ENCODE measurements at places on chromosomes 1 and 21. TPM values are rescaled to one million over a fixed set of nuclear protein-coding genes. Genes with fewer than 3 reads are reported as not detected.

CELA3B gene
- polyA plus RNA-seq = 0.09 TPM

RGS18 gene
- 0.26 TPM for polyA plus RNA-seq

DNA sequence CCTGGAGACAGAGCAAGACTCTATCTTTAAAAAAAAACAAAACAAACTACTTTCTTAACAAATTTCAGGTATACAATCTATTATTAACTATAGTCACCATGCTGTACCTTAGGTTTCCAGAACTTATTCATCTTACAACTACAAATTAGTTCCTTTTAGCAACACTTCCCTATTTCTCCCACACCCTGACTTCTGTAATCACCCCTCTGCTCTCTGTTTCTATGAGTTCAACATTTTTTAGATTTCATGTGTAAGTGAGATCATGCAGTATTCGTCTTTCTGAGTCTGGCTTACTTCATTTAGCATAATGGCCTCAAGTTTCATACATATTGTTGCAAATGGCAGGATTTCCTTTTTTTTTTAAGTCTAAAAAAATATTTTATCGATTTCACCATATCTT is 77.9 kb upstream of the LPGAT1 start:
- H3K4me1 ChIP-seq = no peaks in the 10 kb centered on the region
- H3K4me3 ChIP-seq = no peak overlapping the region
- H3K27ac ChIP-seq = no peak overlapping the region

DNA sequence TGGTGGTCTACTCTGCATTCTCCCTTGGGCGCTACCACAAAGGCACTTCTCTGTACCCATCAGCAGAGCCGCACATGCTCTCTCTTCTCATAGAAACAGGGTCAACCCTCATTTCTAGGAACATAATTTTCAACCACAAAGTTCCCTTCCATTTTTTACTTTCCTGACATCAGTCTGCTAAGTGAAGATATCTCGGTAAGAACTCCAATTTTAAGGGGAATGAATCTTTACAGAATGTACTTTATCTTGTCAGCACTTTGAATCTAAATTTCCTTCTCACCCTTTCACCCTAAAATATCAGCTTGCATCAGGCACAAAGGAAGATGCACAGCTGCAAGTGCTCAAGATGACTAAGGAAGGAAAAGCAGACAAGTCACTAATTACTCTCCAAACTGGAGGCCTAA is 545.9 kb downstream of the SMYD3 start:
- no peak for DNase-seq
- no peaks in the 10 kb centered on the region for H3K27me3 ChIP-seq
- H3K4me1 ChIP-seq = no peaks in the 10 kb centered on the region
- H3K4me3 ChIP-seq = no peak overlapping the region

DNA sequence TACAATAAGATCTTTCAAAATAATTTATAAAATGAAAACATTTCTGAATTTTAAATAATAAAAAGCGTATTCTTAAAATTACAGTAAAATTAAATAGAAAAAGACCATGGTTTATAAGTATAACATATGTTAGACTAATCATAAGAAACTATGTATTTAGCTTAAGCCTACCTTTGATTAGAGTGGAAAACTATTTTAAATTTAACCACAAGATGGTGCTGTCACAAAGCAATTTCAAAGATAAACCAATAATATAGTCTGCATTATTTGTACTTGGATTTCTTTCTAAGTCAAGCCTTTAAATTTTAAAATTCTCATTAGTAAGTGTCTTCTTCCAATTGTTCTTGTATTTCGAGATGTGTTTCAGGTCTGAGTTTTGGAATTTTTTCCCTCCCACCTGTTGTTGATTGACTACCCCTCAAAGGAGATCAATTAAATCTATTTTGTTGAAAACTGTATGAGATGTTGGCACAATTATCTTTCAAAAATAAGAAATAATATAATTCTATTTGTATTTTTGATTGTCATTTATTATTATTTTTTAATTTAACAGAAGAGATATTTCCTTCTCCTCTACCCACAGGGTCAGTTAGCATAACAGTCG is 459.8 kb downstream of the KCNT2 start:
- no peak overlapping the region for H3K4me3 ChIP-seq
- no peaks in the 10 kb centered on the region for H3K27me3 ChIP-seq
- no peaks in the 10 kb centered on the region for H3K4me1 ChIP-seq
- no peaks in the 10 kb centered on the region for H3K36me3 ChIP-seq

RORC gene
- 62.9 TPM for polyA plus RNA-seq

GRCh38 chr1:94094469-94095111 is 26.4 kb downstream of the ABCA4 start:
- H3K36me3 ChIP-seq = no peaks in the 10 kb centered on the region
- peak overlapping the region; percentile 68 for H3K27ac ChIP-seq
- peaks cover 38% of the 10 kb centered on the region for H3K4me1 ChIP-seq
- H3K27me3 ChIP-seq = no peaks in the 10 kb centered on the region
- peak; percentile 54 for DNase-seq

DNA sequence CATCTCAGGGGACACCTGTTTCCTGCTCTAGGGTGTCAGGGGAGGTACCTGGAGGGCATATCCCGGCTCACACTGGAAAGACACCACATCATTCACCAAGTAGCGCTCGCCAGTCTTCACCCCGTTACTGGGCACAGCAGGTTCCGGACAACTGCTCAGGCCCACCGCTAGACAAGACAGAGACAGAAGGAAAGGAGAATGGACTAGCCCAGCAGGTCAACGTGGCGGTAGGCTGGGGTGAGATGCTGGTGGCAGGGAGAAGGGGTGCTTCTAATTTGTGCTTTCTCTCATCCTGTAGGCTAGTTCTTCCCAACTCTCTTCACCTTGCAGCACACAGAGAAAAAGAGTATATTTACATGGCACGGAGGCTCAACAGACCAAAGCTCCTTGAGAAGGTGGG is 145.0 kb downstream of the ZSCAN20 start:
- H3K36me3 ChIP-seq = no peaks in the 10 kb centered on the region
- no peaks in the 10 kb centered on the region for H3K27me3 ChIP-seq
- no peak overlapping the region for H3K4me3 ChIP-seq
- H3K27ac ChIP-seq = no peak overlapping the region

TMEM51 gene
- 0.99 TPM for polyA plus RNA-seq

GRCh38 chr1:169081503-169082123 is 24.9 kb upstream of the ATP1B1 start:
- H3K4me3 ChIP-seq = no peak overlapping the region
- no peak overlapping the region for H3K27ac ChIP-seq
- no peaks in the 10 kb centered on the region for H3K36me3 ChIP-seq
- H3K4me1 ChIP-seq = no peaks in the 10 kb centered on the region
- H3K27me3 ChIP-seq = no peaks in the 10 kb centered on the region

- no peak overlapping the region for H3K27ac ChIP-seq
- no peaks in the 10 kb centered on the region for H3K27me3 ChIP-seq
- no peak overlapping the region for H3K4me3 ChIP-seq
- H3K36me3 ChIP-seq = no peaks in the 10 kb centered on the region
- no peak for DNase-seq
Observed at GRCh38 chr1:24027838-24028468, 47.8 kb upstream of the SRSF10 start.

DNA sequence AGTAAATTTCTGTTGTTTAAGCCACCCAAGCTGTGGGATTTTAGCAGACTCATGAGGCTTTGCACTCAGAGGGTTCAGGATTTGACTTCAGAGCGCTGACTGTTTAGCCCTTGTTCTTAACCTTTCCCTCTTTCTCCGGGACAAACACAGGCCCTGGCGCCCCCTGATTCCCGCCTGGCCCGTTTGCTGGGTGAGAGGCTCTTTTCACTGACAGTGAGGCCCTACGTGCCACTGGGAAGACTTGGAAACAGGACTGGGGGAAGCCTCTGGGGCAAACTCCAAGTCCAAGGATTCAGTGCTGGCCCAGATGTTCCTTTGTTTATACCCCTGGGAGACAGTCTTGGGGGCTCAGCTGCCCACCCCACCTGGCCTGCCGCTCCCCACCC is 11.7 kb upstream of the TRIM63 start:
- no peaks in the 10 kb centered on the region for H3K36me3 ChIP-seq
- DNase-seq = no peak
- H3K4me3 ChIP-seq = no peak overlapping the region
- H3K4me1 ChIP-seq = peaks cover 69% of the 10 kb centered on the region
- peak overlapping the region; percentile 91 for H3K27ac ChIP-seq

- peaks cover 14% of the 10 kb centered on the region for H3K4me1 ChIP-seq
- H3K27ac ChIP-seq = peak overlapping the region; percentile 94
- H3K27me3 ChIP-seq = no peaks in the 10 kb centered on the region
- H3K36me3 ChIP-seq = no peaks in the 10 kb centered on the region
Observed at GRCh38 chr1:45305231-45305630, 21.5 kb upstream of the HPDL start.

Measured in psoas muscle (tissue), 8 donors.